ENCODE measurements at places on chromosomes 2 and 18.

DNA sequence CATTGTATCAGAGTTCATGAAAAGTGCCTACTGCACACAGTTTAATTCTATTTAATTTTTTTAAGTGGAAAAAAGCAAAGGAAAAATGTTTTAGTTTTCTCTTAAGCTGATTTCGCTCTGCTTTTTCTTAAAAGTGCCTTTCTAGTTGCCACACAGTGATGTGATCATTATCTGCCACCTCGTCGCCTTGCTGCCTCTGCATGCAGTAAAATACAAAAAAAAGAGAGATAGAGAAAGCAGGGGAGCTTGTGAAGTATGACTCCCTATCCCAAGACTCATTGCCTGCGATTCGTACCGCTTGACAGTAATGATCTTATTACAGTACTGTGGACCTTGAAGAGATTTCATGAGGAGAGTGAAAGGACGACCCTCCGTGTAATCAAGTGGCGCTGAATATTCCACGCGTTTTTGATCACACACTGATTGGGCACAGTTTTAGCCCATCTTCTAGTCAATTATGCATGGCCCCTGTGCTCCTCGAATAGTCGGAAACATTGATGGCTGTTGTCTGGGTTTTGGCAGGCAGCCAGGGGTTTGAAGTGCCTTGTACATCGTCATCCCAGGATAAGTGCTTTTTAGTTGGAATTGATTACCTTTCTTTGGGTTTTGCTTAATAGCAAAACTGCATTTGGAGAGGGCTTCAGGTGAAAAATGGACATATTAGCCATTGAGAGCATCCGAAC lies 188.3 kb downstream of the GBX2 start:
- peak; percentile 8 for DNase-seq

- DNase-seq = no peak
These were observed 121.6 kb upstream of the SNTG2 start for GRCh38 chr2:829047-829446.

GRCh38 chr2:6352906-6353515 lies 512.7 kb downstream of the CMPK2 start:
- DNase-seq = peak; percentile 64

- no peak for DNase-seq
These were observed 186.5 kb downstream of the LPIN1 start for GRCh38 chr2:11932962-11933361.

DNA sequence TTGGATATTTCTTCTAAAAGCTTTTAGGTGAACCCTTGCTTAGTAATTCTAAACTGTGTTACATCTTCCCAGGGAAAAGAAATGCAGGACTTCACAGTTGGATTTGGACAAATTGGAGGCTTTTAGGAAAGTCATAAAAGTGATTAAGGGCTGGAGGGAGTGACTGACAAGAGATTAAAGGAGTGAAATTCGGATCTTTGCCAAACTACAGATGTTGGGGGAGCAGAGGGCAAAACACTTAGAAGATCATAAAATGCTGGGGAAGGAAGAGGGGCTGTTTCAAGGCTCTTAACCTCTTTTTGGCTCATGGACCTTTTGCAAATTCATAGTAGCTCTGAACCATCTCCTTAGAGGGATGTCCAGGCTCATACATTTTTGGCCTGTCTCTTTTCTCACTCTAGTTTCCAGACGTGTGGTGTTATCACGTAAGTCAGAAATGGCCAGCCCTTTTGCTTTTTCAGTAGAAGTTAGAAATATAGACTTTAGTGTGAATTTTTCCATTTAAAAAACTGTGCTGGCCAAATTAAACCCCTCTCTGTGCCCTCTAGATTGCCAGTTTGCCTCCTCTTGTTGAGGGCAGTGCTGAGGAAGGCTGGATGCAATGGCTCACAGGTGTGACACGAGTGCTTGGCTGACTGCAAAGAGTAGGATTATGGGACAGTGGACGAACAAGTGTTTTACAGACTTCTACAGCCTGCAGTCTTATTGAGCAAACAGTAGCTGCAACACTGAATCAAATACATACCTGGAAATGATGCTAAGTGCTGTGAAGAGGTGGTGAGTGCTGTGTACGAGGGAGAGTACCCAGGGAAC lies 109.9 kb downstream of the LYPD6B start:
- DNase-seq = peak; percentile 11

GRCh38 chr18:58391231-58391825 lies 237.6 kb downstream of the ALPK2 start:
- DNase-seq = no peak

DNA sequence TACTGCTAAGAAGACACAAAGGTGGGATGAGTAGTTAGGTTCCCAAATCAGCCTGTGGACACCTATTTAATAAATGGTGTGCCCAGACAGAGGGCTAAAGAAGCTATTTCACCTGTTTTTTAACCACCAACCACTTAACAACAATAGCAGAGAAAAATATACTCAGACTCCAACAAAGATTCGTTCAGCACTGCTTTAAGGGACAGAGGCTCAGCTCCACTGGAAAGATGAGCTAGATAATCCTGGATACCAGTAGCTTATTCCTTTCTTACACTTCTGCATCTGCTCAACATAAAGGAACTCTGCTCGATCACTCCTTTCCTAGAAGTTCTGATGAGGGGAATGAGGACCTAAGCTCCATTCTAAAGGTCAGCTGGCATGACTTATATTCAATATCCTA lies 44.5 kb downstream of the PTCD3 start:
- no peak for DNase-seq

GRCh38 chr18:31407649-31408048 lies 31.1 kb downstream of the DSG4 start:
- no peak for DNase-seq

DNA sequence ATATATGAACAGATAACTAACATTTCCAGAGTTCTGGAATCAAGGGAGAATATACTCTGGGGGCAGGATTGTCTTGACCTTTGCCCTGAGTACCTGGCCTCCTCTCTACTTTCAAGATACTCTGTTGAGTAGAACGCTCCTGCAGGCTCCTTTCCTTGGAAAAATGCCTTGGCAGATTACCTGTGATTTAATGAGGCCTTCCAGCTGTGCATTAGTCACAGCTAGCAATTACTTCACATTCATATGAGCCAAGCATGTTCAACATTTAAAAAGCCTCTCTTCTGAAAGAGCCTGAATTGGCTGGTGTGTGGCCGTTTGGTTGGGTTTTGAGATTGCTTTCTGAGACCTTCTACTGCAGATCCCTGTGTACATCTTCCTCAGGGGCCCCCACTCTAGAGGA lies 142.2 kb downstream of the PLCL1 start:
- DNase-seq = no peak

DNA sequence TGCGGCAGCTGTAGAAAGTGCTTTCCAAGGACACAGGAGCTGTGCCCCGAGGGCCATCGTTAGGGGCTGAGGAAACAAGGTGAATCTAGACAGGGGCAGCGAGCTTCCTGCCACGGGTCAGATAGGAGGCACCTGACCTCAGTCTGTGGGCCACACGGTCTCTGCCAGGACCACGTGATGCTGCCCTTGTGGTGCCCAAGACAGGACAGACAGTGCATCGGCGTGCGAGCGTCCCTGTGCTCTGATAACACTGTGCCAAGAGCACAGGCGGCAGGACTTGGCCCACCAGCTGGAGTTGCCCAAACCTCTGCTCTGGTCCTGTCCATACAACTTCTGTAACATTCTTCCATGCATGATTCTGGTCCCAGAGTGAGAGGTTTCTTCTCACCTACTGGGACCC lies 225.4 kb downstream of the TWIST2 start:
- no peak for DNase-seq

DNA sequence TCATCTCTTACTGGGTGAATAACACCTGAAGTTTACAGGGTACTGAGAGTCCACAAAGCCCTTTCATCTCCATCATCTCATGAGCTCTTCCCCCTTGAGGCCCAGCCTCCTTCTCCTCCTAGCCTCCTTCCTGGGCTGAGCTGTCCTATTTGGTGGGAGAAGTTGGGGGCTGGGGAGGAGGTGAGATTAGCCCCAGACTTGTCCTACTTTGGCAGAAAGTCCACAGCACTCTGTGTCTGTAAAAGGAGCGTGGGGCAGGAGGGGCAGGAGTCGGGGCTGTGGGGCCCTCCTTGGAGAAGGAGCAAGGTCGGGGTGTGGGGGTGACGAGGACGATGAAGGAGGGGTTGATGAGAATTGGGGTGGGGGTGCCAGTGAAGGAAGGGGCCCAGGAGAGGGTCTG lies 10.0 kb upstream of the DES start:
- no peak for DNase-seq

DNA sequence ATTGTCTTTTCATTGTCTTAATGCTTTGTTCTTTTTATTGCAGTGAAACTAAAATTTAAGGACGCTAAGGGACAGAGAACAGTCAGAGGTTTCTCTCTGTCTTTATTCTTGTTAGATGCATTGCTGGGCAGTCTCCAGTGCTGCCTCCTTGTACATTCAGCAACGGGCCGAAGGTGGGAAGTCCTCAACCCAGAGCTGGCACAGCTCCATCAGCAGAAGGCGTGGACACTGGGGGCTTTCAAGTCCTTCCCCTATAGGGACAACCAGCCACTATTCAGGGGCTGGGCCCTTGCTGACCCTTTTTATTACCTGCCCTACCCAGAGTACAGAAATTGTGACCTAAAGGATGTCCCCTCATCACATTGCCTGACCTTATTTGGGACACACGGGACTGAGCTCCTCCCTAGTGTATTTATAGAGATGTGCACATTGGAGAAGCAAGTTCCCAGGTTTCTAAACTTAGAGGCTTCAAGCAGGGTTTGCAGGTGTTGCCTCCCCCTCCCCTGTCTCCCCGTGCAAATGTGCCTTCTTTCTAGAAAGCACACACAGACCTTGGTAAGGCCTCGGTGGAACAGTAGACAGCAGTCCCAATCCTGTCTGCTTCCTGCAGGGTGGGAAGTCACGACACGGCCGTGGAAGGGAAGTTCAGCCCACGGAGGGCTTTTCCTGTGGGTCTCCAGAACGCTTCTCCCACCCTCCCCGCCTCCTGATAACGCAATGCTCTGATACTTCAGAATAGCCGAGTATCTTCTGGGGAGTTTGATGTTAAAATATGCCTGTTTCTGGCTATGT lies 68.2 kb downstream of the ZCCHC2 start:
- DNase-seq = no peak

DNA sequence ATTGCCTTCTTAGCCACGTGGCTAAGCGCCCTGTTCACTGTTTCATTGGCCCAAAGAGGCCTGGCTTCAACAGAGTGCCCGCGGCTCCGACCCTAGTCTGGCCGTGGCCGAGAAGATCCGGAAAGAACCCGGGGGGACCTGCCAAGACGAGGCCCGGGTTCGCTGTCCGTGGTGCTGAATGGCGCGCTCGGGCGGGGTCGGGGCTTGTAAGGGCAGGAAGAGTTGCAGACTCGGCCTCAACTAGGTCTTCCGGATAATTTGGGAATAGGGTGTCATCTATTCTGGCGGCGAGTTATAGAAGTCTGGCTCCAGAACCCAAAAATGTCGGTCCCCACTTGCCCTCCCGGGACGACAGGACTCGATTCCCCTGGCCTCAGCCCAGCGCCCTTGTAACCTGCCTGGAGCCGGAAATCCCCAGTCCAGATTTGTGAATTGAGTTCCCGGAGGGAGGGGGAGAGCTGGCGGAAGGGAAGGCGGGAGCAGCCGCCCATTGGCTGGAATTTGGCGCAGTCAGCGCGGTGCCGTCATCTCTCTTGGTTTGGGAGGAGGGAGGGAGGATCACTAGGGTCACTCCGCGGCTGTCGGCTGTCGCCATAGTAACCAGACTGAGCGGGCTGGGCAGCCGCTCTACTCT lies 3.5 kb downstream of the CDK5R2 start:
- peak; percentile 92 for DNase-seq

- DNase-seq = no peak
These were observed 45.4 kb downstream of the M1AP start for GRCh38 chr2:74602586-74603281.

- no peak for DNase-seq
These were observed 14.3 kb downstream of the B3GNT7 start for GRCh38 chr2:231409776-231410175.

DNA sequence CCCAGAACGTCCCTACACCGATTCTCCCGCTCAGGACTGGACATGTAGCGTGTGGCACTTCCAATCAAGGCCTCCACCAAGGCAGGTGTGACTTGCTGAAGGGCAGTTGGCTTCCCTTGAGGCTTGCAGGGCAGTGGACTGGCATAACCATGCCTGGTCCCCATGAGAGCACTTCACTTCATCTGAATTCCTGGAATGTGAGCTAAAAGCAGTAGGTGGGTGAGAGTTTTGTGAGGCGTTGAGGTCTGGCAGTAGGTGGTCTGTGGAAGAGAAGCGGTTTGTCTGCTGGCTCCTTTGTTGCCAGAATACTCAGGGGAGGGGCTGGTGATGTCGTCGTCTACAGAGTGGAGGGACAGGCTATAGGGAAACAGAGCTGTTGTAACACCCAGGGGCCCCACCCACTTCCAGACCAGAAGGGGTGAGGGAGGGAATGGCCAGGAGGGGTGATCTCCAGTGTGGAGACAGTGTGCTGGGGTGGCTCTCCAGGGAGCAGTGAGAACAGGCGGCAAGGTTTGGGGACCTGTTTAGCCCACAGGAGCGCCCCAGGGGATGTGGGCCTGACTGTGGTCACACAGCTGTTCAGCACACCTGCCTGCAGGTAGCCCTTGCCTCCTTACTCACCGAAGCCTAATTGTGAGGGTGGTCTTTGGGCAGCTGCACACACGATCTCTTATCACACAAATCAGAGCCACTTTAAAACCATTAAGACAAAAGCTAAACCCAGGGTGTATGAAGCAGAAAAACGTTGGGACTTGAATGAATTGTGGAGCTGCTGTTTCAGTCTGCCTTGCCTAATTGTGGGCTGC lies 21.5 kb upstream of the ALKAL2 start:
- DNase-seq = no peak

GRCh38 chr2:136030406-136030805 lies 45.0 kb upstream of the DARS1 start:
- DNase-seq = no peak

- no peak for DNase-seq
These were observed 97.7 kb downstream of the CDC42EP3 start for GRCh38 chr2:37573451-37574388.

- no peak for DNase-seq
These were observed 722 bp downstream of the ACSL3 start for GRCh38 chr2:222861411-222862105.

GRCh38 chr18:73959352-73959751 lies 188.3 kb downstream of the FBXO15 start:
- DNase-seq = no peak

GRCh38 chr2:12733846-12734245 lies 17.1 kb downstream of the TRIB2 start:
- no peak for DNase-seq

GRCh38 chr2:10141736-10142639 lies 19.4 kb downstream of the RRM2 start:
- DNase-seq = no peak

DNA sequence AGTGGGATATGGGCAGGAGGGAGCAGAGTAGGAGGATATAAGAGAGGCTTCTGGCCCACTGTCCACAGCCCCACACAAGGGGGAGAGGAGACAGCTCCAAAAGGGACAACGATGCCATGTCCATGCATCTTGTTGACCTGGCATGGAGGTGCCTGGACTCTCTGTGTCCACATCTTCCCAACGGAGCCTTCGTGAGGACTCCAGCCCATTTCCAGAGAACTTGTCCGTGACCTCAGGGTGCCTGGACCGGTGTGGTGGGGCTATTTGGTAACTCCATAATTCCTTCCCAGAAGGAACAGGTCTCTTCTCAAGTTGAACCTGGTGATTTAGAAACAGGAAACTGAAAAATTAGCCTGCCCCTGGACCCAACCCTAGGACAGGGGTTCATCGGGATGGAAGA lies 133.9 kb downstream of the CYP26B1 start:
- DNase-seq = no peak

GRCh38 chr18:70376137-70376913 lies 87.5 kb downstream of the SOCS6 start:
- DNase-seq = no peak

All from NCI-H524 (cell line).